Heart right ventricle (tissue), 16 donors: ENCODE measurements at places on chromosomes 4 and X. TPM values are rescaled to one million over a fixed set of nuclear protein-coding genes. Genes with fewer than 3 reads are reported as not detected.

DNA sequence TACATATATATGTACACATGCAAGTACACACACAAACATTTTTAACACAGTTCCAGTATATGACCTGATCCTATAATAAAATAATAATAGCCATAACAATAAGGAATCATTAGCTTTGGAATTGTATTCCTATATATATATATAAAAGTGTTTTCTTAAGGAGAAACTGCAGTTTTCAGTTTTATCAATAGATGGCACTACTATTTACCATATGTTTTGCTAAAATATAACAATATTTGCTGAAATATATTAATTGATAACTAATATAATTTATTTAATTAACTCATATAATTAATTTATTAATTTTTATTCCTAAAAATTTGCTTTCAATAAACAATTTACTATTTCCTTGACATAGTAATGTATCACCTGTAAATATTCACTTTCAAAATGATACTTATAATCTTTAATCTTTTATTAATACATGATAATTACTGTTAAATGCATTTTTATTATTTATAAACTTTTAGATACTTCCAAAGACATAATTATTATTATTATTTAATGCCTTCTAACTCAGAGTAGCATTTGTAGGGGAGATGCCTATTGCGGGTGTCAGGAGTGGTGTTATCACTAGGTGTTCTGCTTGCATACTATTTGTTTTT, 599.5 kb downstream of the FSTL5 start:
- no peak for DNase-seq

- peak; percentile 46 for DNase-seq
Measured at GRCh38 chr4:164977243-164978164, at the start of gene TRIM61. TRIM61 (minus strand) TSS chr4:164977657; CDS start chr4:164970002, 7,655 bp downstream.

- no peak for DNase-seq
Measured at GRCh38 chr4:145934434-145935047, 4.1 kb downstream of the ZNF827 start.

Gene ADRA2C
- total RNA-seq, result 5.0 TPM

DNA sequence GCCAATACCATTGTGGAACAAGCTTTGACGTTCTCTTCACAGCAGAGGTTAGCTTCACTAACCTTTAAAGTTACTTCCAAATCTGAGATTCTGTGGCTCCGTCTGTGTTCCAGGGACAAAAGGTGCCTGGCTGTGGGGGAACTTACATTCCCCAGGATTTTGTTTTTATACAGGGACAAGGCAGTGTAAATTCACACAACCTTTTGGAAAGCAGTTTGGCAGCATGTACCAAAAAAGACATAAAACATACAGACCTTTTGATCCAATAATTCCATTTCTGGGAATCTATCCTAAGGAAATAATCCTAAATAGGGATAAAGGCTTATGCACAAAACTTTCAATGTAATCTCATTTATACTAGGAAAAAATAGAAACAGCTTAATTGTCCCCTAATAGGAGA, 8.9 kb upstream of the C1QTNF7 start:
- no peak for DNase-seq

Gene ETNPPL
- total RNA-seq, result 5.9 TPM

GRCh38 chr4:52051213-52051614, at the start of gene SPATA18:
SPATA18 (plus strand) TSS chr4:52051304; CDS start chr4:52051705, 401 bp downstream.
- peak; percentile 11 for DNase-seq

DNA sequence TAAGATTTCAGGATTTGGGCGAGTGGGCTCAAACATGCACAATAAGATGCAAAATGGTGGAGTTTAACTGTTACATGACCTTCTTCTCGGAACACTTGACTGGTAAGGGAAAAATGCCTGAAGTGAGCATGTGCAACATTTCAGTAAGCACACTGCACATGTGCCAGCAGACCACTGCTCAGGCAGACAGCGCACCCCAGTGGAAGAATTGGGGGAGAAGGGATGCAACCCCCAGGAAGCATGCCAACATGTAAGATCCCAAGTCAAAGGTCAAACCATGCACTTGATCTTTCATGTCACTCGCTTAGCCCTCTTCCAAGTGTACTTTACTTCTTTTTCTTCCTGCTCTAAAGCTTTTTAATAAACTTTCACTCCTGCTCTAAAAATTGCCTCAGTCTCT, 256.3 kb downstream of the CENPC start:
- no peak for DNase-seq

GRCh38 chr4:84342161-84342560, 156.9 kb downstream of the NKX6-1 start:
- DNase-seq, result no peak

Gene SPANXD
- not detected for total RNA-seq

Gene DMP1
- not detected for total RNA-seq

Gene FGF5
- not detected for total RNA-seq

GRCh38 chrX:143017272-143017671, 8.5 kb upstream of the SPANXN4 start:
- no peak for DNase-seq

DNA sequence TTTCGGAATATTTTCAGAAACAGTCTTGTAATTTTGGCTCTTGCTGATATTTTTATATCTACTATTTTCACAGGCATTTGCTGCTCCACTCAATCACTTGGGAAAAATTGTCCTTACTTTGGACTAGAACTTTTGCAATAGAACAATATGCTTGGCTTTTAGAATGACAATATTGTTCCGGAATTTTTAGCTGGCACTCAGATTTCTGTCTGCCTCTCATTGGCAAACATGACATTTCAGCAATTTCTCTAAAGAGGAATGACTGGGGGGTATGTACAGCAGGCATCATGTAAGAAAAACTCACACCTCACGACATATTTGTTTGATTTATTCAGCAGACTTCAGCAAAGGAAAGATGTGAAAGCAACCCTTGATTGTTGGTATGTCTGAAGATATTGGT, 243.6 kb upstream of the GPRIN3 start:
- DNase-seq, result no peak

Gene EFHC2
- 13.4 TPM for total RNA-seq

DNA sequence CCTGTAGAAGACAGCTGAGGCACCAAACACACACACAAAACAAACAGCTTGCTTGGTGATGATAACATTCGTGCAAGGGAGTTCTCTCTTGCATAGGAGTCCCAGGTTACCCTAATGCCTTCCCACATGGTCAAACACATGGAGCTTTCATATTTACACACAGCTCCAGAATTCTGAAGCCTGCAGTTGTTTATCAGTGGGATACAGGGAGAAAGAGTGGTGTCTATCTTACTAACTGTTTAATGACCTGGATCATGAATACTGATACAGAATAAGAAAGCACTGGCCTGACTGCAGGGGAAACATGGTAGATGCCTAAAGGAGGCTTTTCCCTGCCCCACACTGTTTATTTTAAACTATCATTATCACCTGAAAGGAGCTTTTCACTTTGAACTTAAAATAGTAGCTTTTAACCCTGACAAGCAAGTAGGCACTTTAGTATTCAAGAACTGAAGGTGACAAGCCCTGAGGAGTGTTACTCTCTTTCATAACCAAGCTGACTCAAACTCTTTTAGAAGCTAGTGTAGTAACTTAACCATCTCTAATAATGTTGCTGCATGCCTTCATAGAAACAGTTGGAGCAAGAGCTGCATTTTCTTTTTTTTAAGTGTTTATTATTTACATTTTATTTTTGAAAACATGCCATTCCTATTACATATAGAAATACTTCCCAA, 15.6 kb downstream of the TET2 start:
- DNase-seq, result no peak
